ENCODE measurements at places on chromosomes 2 and 18.

GRCh38 chr18:70029163-70029562 lies 81.5 kb upstream of the CD226 start:
- DNase-seq: no peak

GRCh38 chr2:171102802-171103201 lies 57.9 kb downstream of the TLK1 start:
- DNase-seq: no peak

GRCh38 chr2:25309402-25309801 lies 32.3 kb downstream of the DNMT3A start:
- peak; percentile 33 for DNase-seq

- no peak for DNase-seq
Measured at GRCh38 chr2:118686346-118686745, 161.1 kb downstream of the EN1 start.

DNA sequence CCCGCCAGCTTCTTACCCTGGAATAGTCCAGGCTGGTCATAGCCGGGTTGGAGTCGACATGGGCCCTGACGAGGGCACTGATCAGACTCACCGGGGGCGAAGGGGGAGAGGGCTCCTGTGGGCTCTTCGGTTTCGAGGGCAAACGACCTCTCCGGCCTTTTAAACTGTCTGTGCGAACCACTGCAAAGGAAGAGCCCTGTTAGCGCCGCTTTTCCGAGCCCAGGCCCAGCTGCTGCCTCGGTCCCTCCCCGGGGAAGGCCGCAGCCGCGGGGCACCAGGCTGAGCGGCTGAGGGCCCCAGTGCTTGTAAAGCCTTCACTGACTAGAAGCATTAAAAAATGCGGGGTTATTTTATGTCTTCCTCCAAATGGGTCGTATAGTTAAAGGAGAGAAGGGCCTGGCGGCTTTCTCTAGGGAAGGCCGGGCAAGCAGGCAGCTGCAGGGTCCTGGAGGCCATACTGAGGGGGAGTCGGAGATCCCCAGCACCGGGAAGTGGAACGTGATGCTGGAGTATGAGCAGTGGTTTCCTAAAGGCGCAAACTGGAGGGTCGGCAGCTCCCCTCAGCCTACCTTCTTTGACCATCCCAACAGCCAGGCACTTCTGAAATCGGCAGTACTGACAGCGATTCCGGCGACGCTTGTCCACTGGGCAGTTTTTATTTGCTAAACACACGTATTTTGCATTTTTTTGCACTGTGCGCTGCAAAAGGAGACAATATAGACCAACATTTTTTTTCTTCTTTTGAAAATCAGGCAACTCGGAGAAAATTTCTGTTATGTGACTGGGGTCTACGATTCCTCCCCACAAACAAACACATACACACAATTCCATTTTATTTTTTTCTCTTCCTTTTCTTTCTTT lies 4.5 kb downstream of the NR4A2 start:
- no peak for DNase-seq

DNA sequence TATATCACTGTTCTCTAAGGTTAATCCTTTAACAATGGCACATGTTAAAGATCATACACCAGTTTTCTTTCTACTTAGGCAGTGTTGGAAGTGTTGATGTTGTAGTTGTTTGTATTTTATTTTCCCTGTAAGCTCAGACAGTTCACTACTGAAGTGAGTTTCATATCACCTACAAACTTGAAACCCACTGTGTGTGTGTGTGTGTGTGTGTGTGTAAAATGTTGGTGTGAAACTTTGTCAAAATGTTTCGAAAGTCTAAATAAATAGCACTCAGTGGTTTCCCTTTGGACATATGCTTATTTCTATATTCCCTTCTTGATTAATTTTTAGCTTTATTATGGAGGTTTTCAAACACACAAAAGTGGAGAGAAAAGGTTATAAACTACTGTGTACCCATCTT lies 79.8 kb upstream of the CAVIN2 start:
- DNase-seq: no peak

GRCh38 chr18:148841-149240 lies 9.5 kb upstream of the USP14 start:
- DNase-seq: no peak

- DNase-seq: no peak
Measured at GRCh38 chr18:55501982-55502710, 85.8 kb downstream of the TCF4 start.

- DNase-seq: no peak
Measured at GRCh38 chr2:208142240-208142924, 3.6 kb downstream of the CRYGB start.

GRCh38 chr2:142134911-142135310 lies 4.1 kb upstream of the LRP1B start:
- DNase-seq: no peak

GRCh38 chr2:19250906-19251305 lies 107.5 kb downstream of the OSR1 start:
- no peak for DNase-seq

GRCh38 chr2:167480232-167480985 lies 592.1 kb downstream of the XIRP2 start:
- no peak for DNase-seq

GRCh38 chr2:120978359-120979050 lies 242.8 kb downstream of the GLI2 start:
- no peak for DNase-seq

- DNase-seq: no peak
Measured at GRCh38 chr2:186919296-186919695, 70.3 kb upstream of the ZSWIM2 start.

DNA sequence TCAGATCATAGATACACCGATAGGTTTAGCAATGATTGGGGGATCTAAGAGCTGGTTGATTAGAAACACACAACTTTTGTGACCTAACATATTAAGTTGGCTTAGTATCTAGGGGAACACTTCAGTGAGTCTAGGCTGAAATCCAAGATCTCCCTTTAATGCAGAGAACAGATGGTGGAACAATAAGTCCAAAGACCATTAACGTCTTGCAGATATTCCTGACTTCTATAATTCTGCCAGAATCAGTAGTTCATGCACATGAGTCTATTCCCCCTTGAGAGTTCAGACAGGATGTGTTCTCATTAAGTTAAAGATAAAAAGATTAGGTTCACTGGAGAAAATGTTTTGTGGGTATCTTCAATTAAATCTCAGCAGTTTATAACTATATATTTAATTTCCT lies 506.5 kb downstream of the TSN start:
- no peak for DNase-seq

GRCh38 chr2:8234253-8234652 lies 447.6 kb upstream of the ID2 start:
- DNase-seq: no peak

- DNase-seq: no peak
Measured at GRCh38 chr2:128281852-128282245, 36.8 kb downstream of the HS6ST1 start.

GRCh38 chr2:43685357-43685756 lies 9.1 kb upstream of the C1GALT1C1L start:
- no peak for DNase-seq

GRCh38 chr2:229861431-229861830 lies 60.4 kb downstream of the TRIP12 start:
- DNase-seq: no peak

DNA sequence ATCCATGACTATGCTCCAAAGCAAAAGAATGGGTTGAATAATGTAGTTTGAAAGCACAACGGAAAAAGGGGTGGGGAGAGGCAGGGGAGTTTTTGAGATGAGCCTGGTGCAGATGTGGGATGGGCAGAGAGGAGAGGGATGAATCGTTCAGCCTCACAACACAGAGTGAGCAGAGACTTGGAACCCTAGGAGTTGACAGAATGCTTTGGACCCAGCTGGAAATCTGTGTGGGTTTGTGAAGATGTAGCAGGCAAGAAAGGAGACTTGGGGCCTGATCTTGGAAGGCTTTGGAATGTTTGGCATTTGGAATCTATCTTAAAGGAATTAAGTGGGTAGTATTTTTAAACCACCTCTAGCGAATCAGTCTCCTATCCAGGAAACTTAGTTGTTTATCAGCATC lies 66.0 kb upstream of the KCTD1 start:
- DNase-seq: no peak

- DNase-seq: no peak
Measured at GRCh38 chr2:199040522-199040921, 417.2 kb downstream of the SATB2 start.

DNA sequence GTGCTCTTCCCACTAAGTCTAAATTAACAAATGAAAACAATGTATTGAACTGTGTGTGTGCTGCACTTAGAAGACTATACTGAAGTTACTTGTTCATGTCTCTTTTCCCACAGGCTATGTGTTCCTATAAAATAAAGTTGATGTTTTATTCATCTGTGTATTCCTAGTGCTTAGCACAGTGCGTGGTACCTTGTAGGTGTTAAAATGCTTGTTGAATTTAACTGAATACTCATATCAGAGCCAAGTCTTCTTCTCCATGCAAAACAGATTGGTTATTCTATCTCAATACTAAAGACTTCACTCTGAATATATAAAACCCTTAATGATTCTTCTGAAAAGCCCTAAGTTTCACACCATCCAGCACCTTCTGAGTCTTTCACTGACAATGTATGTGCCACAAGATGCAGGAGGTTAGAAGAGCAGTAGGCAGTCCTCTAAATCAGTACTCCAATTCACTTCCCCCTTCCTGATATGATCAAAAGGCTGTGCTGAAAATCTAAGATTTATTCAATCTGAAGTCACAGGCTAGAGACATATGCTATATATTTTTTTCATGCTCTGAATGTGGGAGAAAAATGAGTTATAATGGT lies 231.7 kb upstream of the CCDC150 start:
- no peak for DNase-seq

DNA sequence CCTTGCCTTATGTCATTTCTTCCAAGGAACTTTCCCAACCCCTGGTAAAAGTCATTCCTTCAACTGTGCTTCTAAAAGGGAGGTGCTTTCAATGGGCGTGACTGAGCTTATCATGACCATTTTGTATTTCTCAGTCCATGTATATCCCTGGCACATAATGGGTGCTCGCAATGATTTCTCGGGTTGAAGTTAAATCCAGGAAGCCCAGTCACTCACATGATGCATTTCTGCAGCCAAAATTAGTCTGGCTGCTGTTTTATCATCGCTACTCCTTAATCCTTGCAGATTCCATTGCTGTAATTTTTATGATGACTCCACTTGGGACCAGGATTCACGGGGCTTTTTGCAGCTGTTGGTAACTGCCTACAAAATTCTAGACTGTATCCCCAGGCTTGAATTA lies 25.9 kb upstream of the RFX8 start:
- DNase-seq: no peak

GRCh38 chr2:190283783-190284182 lies 35.8 kb downstream of the HIBCH start:
- no peak for DNase-seq

- no peak for DNase-seq
Measured at GRCh38 chr2:166671235-166671634, 177.2 kb upstream of the SCN7A start.

- DNase-seq: peak; percentile 28
Measured at GRCh38 chr18:79400591-79401381, 5.1 kb downstream of the NFATC1 start.

DNA sequence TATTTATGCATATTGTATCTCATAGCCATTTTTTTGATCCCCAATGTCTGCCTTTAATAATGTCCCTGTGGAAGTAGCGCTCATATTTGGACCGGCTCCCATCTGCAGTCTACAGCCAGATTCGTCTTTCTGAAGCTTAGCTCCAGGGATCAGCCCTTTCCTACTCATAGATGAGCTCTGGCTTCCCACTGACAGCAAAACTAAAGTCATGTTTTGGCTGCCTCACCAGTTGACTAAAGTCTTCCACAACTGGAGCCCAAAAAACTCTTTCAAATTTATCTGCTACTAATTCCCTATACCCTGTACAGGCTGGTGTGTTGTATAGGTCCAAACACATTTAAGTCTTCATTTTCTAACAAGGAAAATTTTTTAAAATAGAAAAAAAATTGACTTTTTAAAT lies 294.2 kb upstream of the HNMT start:
- no peak for DNase-seq

DNA sequence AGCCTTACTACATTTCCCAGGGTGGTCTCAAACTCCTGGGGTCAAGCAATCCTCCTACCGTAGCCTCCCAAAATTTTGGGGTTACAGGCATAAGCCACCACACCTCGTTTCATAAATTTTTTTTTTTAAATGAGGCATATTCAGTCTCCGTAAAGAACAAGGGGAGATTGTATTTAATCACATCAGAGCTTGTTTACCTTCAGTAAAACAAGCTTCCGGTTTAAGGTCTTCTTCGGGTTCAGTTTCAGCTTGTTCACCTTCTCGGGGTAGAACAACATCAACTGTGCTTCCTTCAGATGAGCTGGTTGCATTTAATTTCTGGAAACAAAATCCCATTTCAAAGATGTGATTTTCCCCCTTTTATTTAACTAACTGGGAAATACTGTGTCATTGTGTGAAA lies 88.6 kb downstream of the SCN3A start:
- DNase-seq: no peak
